ENCODE measurements at places on chromosomes 7 and 10. TPM values are rescaled to one million over a fixed set of nuclear protein-coding genes. Genes with fewer than 3 reads are reported as not detected.

Gene SPDYE6
- total RNA-seq, result not detected

Gene MBLAC1
- total RNA-seq, result not detected

Gene TMEM229A
- total RNA-seq, result not detected

Gene CNNM2
- total RNA-seq, result 139 TPM

Gene SRRM3
- total RNA-seq, result 0.82 TPM

Gene ODAD2
- total RNA-seq, result 0.14 TPM

Gene CHN2
- total RNA-seq, result 36.7 TPM

Gene RASSF4
- total RNA-seq, result 26.8 TPM

DNA sequence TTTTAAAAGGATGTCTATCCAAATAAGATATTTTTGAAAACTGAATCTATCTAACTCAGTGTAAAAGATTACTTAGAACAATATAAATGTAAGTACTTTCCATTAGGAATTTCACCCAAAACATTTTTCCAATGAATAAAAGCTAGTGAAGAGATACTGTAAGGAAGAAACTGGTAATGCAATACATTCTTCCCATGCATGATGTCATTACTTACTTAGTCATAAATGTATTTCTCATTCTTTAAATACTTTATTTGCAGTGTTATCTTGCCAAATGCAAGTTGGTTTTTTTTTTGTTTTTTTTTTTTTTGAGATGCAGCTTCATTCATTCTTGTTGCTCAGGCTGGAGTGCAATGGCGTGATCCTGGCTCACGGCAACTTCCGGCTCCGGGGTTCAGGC, 265.6 kb downstream of the PHF14 start:
- no peak for DNase-seq
- H3K27me3 ChIP-seq, result no peaks in the 10 kb centered on the region
- no peak overlapping the region for H3K4me3 ChIP-seq

DNA sequence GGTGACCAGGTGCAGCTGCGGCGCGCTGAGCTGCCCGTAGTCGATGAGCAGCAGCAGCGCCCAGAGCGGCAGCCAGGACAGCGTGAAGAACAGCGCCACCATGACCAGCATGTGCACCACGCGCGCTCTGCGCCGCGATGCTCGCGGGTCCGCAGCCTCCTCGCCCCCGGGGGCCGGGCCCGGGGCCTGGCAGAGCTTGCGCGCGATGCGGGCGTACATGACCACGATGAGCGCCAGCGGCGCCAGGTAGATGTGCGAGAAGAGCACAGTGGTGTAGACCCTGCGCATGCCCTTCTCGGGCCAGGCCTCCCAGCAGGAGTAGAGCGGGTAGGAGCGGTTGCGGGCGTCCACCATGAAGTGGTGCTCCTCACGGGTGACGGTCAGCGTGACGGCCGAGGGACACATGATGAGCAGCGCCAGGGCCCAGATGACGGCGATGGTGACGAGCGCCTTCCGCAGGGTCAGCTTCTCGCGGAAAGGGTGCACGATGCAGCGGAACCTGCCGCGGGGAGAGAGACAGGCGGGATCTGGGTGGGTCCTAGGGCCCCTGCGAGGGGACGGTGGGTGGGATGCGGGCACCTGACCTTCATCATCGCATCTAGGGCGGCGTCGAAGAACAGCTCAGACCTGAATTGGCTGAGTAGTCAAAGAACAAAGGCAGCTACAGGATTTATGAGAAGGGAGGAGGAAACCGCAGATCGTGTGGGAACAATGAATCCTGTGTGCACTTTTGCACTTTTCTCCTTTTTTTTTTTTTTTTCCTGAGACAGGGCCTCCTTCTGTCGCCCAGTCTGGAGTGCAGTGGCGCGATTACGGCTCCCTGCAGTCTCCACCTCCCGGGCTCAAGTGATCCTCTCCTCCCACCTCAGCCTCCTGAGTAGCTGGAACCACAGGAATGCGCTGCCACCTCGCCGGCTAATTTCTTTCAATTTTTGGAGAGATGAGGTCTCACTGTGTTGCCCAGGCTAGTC, 22.4 kb upstream of the PPA1 start:
- peak overlapping the region; percentile 10 for H3K27ac ChIP-seq
- peaks cover 32% of the 10 kb centered on the region for H3K27me3 ChIP-seq
- DNase-seq, result peak; percentile 34
- H3K36me3 ChIP-seq, result no peaks in the 10 kb centered on the region
- H3K4me1 ChIP-seq, result peaks cover 13% of the 10 kb centered on the region

DNA sequence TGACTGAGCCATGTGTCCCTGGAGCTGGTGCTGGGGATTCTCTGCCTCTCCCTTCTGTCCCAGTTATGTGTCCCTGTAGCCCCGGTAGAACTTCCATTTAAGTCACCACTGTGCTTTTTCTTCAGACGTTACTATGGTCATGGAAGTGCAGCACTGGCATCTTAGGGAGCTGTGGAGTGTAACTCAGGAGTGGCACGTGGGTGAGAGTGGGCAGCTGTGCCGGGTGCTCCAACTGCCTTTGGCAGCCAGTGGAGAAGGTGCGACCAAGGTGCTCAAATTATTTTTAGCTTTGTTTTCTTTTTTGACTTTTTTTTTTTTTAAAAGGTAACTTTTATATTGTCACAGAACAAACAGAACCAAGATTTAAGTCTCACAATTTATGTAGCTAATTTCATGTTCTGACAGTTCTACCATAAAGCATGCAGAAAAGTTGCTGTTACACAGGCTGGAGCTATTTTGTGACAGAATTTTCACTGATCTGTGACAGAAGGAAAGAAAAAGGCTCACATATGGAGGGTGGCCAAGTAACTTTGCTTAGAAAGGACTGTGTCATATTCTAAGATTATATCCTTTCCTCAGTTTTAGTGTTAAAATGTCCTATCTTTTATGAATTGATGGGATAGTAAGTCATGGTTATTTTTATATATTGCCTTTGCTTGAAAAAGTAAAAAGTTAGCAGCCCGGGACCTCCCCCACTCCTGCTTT, 73.9 kb downstream of the SH2D4B start:
- H3K27me3 ChIP-seq, result no peaks in the 10 kb centered on the region
- no peaks in the 10 kb centered on the region for H3K4me1 ChIP-seq
- no peaks in the 10 kb centered on the region for H3K36me3 ChIP-seq
- H3K4me3 ChIP-seq, result no peak overlapping the region
- DNase-seq, result no peak

GRCh38 chr10:105950410-105950809, 1214.1 kb downstream of the SORCS1 start:
- H3K27ac ChIP-seq, result no peak overlapping the region
- H3K4me1 ChIP-seq, result no peaks in the 10 kb centered on the region
- no peaks in the 10 kb centered on the region for H3K36me3 ChIP-seq
- no peak overlapping the region for H3K4me3 ChIP-seq
- peak; percentile 14 for DNase-seq

GRCh38 chr10:69324583-69324982, 46.3 kb downstream of the HK1 start:
- H3K4me3 ChIP-seq, result no peak overlapping the region
- peaks cover 61% of the 10 kb centered on the region for H3K4me1 ChIP-seq
- no peaks in the 10 kb centered on the region for H3K27me3 ChIP-seq
- peak overlapping the region; percentile 4 for H3K27ac ChIP-seq
- H3K36me3 ChIP-seq, result no peaks in the 10 kb centered on the region

DNA sequence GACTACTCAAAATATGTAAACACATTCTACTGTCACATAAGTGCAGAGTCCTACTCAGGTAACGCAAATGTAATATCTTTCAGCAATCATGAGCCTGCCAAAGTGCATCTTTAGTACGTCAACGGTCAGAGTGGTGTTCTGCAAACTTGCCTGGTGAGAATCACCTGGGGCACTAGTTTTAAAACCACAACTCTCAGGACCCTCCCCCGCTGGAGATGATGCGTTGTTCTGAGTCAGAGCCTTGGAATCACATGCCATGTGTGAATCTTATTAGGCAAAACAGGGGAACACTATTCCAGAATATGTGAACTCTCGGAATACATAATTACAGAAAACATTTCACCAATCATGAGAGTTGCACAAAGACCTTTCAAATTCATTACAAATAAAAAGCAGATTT, 115.7 kb downstream of the TPK1 start:
- H3K27me3 ChIP-seq, result no peaks in the 10 kb centered on the region
- H3K4me1 ChIP-seq, result peaks cover 7% of the 10 kb centered on the region
- H3K27ac ChIP-seq, result no peak overlapping the region
- DNase-seq, result no peak

DNA sequence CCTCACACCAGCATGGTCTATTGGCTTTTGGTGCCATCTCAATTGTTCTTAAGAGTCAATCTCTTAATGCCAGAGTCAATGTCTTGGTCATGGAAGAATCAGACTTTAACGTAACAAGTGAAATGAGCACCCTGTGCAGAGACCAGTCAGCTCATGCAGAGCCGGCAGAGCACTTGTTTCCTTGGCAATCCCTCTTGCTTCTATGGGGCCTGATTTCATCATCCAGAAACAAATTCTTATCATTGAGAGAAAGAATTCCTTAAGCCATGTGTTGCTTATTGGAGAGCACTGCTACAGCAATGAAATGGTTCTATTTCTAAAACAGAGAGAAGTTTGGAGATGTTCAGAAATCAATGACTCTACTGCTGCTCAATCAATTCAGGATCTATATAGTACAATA, 212.8 kb downstream of the IPMK start:
- H3K4me3 ChIP-seq, result no peak overlapping the region

GRCh38 chr10:84429926-84430520, 101.6 kb downstream of the CCSER2 start:
- peaks cover 17% of the 10 kb centered on the region for H3K4me1 ChIP-seq
- H3K27ac ChIP-seq, result no peak overlapping the region
- no peaks in the 10 kb centered on the region for H3K27me3 ChIP-seq
- no peak overlapping the region for H3K4me3 ChIP-seq
- DNase-seq, result peak; percentile 79

DNA sequence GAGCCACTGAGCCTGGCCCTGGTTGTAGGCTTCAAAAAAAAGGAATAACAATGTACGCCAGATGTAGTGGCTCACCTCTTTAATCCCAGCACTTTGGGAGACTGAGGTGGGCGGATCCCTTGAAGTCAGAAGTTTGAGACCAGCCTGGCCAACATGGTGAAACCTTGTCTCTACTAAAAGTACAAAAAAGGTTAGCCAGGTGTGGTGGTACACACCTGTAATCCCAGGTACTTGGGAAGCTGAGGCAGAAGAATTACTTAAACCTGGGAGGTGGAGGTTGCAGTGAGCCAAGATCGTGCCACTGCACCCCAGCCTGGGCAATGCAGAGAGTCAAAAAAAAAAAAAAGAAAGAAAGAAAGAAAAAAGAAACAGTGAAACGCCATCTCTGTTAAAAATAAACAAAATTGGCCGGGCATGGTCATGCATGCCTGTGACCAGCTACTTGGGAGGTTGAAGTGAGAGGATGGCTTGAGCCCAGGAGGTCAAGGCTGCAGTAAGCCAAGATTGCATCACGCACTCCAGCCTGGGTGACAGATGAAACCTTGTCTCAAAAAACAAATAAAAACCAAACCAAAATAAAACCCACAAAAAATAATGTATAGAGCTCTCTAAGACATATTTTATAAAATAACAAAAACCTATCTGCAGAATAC, 4.7 kb upstream of the KLHDC10 start:
- H3K27ac ChIP-seq, result no peak overlapping the region
- no peak for DNase-seq
- H3K27me3 ChIP-seq, result no peaks in the 10 kb centered on the region
- no peaks in the 10 kb centered on the region for H3K36me3 ChIP-seq
- H3K4me1 ChIP-seq, result no peaks in the 10 kb centered on the region

GRCh38 chr10:11108356-11108755, 90.7 kb downstream of the CELF2 start:
- H3K27ac ChIP-seq, result no peak overlapping the region
- no peaks in the 10 kb centered on the region for H3K4me1 ChIP-seq
- DNase-seq, result no peak
- H3K27me3 ChIP-seq, result no peaks in the 10 kb centered on the region
- H3K36me3 ChIP-seq, result no peaks in the 10 kb centered on the region
- H3K4me3 ChIP-seq, result no peak overlapping the region

GRCh38 chr10:8637640-8638039, 583.2 kb downstream of the GATA3 start:
- H3K27ac ChIP-seq, result no peak overlapping the region
- no peaks in the 10 kb centered on the region for H3K27me3 ChIP-seq
- H3K4me3 ChIP-seq, result no peak overlapping the region
- H3K4me1 ChIP-seq, result no peaks in the 10 kb centered on the region
- no peaks in the 10 kb centered on the region for H3K36me3 ChIP-seq

GRCh38 chr10:129030996-129031843, 435.8 kb upstream of the MGMT start:
- H3K4me3 ChIP-seq, result no peak overlapping the region
- H3K27me3 ChIP-seq, result peaks cover 91% of the 10 kb centered on the region
- no peaks in the 10 kb centered on the region for H3K36me3 ChIP-seq

DNA sequence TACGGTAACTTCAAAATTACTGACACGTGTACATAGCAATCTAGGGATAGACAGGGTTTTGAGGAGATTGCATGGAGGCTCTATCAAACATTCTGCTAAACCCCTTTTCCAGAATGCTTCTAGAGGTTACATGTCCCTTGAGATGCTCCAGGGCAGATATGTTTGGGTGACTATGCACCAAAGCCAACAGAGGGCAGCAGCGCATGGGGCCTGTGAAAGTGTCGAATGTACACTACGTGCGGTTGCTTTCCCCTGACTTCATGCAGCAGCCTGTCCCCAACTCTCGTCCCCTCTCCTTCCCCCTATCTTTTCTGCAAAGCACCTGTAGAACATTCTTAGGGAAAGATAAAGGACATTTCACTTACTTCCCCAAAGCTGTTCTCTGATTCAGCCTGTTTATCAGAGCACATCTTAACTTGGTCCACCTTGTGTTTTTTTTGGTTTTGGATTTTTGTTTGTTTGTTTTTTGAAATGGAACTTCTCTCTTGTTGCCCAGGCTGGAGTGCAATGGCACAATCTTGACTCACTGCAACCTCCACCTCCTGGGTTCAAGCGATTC, 90.2 kb downstream of the UBE3C start:
- DNase-seq, result no peak
- peaks cover 40% of the 10 kb centered on the region for H3K36me3 ChIP-seq

DNA sequence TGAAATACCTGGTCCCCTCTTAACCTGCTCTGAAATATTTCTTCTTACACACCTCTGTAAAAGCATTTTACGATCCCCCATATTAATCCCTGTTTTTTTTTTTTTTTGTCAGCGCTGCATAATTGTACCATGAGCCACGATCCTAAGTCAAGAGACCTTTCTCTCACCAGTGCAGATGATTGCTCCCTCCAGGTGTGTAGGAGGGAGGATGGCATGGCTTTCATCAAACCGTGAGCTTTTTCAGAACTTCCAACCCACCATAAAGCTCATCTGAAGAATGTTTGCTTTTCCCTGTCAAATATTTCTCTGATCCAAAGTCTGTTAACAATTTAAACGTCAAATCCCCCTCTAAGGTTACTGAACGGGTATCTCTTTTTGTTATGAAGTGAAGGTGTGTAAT, 28.2 kb upstream of the SEPHS1 start:
- H3K4me3 ChIP-seq, result no peak overlapping the region
- H3K36me3 ChIP-seq, result no peaks in the 10 kb centered on the region
- H3K4me1 ChIP-seq, result peaks cover 4% of the 10 kb centered on the region
